HFFc6 (cell line): ENCODE measurements at places on chromosomes 4 and X.

GRCh38 chr4:163662768-163663167, 168.3 kb downstream of the TMA16 start:
- DNase-seq = no peak

GRCh38 chrX:133171962-133172708, 46.0 kb downstream of the TFDP3 start:
- no peak for DNase-seq

GRCh38 chr4:185378264-185378663, 17.5 kb downstream of the LRP2BP start:
- no peak for DNase-seq

GRCh38 chr4:8656185-8656517, 63.6 kb downstream of the CPZ start:
- no peak for DNase-seq

DNA sequence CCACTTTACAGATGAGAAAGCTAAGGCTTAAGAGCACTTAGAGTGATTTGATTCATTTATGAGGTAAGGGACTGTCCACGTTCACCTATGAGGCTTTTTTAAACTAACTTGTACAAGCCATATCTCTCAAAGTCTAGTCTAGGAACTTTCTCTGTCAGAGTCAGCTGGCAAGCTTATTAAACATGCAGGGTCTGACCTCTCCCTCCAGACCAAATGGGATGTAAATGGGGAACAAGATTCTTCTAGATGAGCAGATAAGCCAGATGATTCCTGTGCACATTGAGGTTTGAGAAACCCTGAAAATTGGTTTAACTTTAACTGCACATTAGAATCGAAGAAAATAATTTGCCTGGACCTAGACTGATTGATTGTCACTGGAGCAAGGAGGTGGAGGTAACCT, 160.0 kb upstream of the SPRY1 start:
- no peak for DNase-seq

GRCh38 chr4:112069110-112069509, 76.1 kb upstream of the FAM241A start:
- no peak for DNase-seq

- DNase-seq = no peak
These were observed 66.9 kb downstream of the KLHL13 start for GRCh38 chrX:118049713-118050112.

- DNase-seq = no peak
These were observed 342.5 kb upstream of the FSTL5 start for GRCh38 chr4:162506253-162506652.

DNA sequence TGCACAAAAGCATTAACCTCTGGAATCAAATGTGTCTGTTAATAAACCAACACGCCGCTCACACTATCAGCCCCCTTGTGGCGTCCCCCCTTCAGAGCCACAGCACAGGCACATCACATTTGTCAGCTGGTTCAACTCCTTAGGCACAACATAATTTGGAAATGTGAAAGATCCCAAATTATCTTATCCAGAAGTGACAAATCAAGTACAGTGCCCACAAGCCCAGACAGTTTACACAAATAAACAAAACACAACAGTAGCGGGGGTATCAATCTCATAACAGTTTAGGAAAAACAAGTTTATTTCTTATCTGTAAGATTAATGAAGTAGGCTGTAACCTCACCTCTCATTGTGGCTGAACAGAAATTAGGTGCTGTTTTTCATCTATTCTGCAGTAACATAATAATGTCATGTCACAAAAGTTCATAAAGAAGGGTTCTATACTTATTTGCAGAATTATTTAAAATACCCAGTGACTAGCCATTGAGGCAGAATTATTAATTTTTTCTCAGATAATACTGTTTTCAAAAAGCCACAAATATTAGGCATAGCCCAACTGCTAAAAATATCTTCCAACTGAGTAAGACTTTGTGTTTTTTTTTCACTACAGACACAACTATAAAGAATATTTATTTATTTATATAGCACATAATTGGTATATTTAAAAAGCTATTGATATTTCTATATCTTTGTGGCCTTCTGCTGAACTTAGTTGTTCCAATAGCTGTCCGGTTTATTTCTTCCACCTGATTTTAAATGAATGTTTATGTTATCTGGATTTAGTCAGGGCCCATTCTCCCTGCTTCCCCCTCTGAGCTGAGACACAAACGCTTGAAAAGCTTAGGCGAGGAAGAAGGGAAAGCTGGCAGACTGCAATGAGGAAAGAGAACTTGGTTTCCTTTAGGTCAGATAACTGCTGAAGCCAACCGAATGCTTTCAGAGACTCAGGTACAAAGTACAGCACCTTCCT, 214.7 kb downstream of the QDPR start:
- DNase-seq = no peak
